ENCODE measurements at places on chromosomes 4 and X.

GRCh38 chrX:39416547-39417260 lies 615.4 kb downstream of the MID1IP1 start:
- DNase-seq, result no peak

DNA sequence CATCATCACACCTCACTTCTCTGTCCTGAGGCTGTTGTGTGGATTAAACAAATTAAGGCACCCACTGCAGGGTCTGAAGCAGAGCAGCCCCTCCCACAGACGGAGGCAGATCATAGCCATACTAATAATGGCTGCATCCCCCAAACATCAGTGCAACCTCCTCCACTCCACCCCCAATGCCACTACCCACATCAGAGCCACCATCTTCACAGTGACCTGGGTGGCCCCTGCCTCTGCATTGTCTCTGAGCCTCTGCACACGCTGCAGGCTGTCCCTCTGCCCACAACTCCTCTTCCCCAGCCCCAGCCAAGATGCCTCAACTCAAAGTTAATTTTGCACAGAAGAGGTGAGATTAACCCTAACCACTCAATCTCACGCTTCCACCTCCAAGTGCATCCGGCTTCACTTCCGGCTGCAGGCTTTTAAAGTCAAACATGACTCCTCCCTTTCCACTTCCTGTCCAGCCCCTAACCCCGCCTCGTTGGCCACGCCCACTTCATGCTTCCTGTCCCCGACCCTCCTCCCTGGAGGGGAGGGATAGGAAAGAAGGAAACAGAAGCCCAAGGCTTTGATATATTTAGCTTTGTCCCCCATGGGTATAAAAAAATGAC lies 22.7 kb downstream of the JAKMIP1 start:
- peak; percentile 25 for DNase-seq

GRCh38 chr4:122914292-122914904 lies 8.0 kb downstream of the NUDT6 start:
- no peak for DNase-seq

GRCh38 chr4:27020603-27021002 lies 160.0 kb downstream of the STIM2 start:
- DNase-seq, result no peak

GRCh38 chr4:87051121-87051713 lies 116.4 kb downstream of the AFF1 start:
- no peak for DNase-seq

- no peak for DNase-seq
These were observed 44.9 kb upstream of the NDST4 start for GRCh38 chr4:115158296-115158695.

DNA sequence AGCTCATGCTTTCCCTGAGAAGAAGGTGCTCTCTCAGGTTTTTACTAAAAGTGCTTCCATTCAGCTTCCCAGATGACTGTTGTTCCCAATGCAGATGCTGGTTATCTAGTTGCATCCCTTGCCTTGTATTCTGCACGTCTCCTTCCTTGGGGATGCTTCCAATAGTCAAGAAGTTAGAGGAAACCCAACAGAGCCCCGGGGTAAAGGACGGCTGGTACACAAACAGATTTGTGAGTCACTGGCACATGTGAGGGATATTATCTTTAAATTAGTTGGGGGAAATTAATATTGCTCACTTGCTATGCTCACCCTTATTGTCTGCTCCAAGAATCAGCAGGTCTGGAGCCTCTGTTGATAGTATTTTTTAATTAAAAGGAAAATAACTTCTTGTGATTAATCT lies 465.2 kb upstream of the BOD1L1 start:
- no peak for DNase-seq

DNA sequence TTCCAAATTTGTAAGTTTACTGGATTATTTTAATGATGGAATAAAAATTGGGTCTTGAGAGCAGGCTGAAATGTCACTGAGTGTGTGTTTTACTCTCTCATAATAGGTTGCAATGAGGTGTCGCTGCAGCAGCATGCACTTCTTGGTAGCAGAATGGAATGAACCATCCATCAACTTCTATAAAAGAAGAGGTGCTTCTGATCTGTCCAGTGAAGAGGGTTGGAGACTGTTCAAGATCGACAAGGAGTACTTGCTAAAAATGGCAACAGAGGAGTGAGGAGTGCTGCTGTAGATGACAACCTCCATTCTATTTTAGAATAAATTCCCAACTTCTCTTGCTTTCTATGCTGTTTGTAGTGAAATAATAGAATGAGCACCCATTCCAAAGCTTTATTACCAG lies 2.6 kb downstream of the SAT1 start:
- DNase-seq, result no peak

DNA sequence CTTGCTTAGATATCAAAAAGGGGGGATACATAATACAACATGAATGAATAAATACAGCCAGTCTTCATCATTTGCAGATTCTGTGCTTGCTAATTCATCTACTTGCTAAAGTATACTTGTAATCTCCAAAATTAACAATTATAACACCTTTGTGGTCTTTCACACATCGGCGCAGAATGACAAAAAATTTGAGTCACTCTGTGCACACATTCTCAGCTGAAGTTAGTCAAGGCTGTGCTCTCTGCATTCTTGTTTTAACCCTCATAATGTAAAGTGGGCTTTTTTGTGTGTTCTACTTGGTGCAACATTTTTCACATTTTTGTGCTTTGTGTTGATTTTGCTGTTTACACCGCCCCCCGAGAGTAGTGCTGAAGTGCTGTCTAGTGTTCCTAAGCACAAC lies 65.8 kb upstream of the GPRIN3 start:
- DNase-seq, result no peak

DNA sequence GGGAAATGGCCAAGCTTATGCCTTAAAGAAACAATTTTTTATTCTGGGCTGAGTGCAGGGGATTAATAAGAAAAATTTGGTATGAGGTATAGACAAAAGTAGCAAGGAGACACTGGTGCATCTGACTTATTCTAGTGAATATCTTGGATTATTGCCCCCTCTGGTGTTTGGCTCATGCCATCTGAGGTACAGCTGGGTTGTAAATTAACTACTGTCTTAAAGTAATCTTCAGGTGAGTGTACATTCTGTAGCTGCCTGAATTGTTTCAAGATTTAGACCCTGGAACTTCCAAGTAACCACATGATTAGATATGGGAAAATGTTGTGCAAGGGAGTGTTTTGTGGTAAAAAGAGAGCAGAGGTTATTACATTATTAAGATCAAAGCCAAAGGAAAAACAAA lies 988.7 kb downstream of the FAM133A start:
- DNase-seq, result no peak

All from activated CD8-positive, alpha-beta memory T cell treated with anti-CD3 and anti-CD28 coated beads, Interleukin-2, amount 50 U/mL, for 4 hours (primary cell).